ENCODE measurements at places on chromosomes 6 and 20.

GRCh38 chr6:87789198-87789899 lies 87.3 kb upstream of the AKIRIN2 start:
- DNase-seq, result no peak

DNA sequence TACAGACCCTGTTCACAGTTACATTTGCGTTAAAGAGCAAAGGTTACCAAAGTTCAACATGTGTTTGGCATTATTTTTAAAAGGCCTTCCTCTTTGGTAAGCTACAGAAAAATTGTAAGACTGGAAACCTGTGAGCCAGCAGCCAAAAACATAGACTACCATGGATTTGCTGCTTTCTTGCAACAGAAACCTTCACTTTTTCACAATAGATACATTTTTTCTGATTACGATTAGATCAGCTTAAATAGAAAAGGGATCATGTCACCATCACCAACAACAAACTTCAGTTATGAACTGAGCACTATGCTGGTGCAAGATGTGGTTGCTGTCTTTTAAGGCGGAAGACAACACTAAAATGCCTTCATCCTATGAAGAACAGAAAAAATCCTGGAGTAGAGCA lies 112.3 kb upstream of the MARCKS start:
- DNase-seq, result no peak

DNA sequence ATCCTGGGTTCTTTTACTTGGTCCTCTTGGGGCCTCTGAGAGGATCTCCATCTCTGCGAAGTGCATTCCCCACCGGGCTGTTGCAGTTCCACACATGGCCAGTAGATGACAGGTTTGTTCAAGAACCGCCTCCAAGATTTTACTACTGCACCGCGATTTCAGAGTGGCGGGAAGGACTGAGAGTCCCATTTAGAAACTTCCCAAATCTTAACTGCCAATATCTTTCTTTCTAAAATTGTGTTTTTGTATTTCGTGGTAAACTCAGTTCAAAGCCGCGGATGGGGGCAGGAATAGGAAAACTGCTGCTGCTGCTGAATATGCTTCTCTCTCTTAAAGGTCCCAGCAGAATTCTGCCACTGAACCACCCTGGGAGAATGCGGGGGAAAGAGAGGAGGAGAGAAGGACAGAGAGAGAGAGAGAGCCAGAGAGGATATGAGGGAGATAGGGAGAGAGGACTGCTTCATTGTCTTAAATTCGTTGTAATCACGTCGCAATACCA lies 8.6 kb upstream of the BTNL2 start:
- DNase-seq, result peak; percentile 73

- DNase-seq, result peak; percentile 58
These were observed 43.4 kb upstream of the CDYL start for GRCh38 chr6:4732691-4733315.

- DNase-seq, result no peak
These were observed 26.7 kb downstream of the DIDO1 start for GRCh38 chr20:62899633-62900051.

GRCh38 chr6:152229330-152229729 lies 407.8 kb downstream of the SYNE1 start:
- DNase-seq, result no peak

DNA sequence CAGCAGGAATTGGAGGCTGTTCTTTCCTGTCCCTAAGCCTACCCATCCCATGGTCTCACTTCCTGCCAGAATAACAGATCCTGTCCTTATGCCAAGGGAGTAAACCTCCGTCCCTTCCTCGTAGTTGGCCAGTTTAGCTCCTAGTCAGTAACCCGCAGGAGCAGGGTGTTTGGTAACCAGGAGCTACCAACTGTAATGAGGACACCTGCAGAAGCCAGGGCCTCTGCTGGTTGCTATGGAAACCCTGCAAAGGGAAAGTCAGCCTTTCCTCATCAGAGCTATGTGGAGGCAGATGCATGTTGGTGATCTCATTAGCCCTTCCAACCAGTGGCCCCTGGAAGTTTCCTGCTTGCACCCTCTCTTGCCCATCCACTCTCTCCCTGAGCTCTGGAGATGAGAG lies 368.2 kb upstream of the SULF2 start:
- DNase-seq, result no peak

- no peak for DNase-seq
These were observed 4.5 kb upstream of the ALDH8A1 start for GRCh38 chr6:134954272-134955000.

DNA sequence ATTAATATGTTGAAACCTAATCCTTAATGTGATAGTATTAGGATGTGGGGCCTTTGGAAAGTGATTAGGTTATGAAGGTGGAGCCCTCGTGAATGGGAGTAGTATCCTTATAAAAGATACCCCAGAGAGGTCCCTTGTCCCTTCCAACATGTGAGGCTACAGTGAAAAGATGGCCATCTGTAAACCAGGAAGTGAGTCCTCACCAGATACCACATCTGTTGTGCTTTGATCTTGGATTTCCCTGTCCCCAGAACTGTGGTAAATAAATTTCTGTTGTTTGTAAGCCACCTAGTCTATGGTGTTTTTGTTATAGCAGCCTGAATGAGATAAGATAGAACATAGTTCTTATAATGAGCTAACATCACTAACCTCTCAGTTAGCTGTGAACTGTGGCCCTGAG lies 16.6 kb upstream of the CALHM6 start:
- DNase-seq, result no peak

GRCh38 chr20:64271636-64272035 lies 16.1 kb downstream of the PCMTD2 start:
- DNase-seq, result no peak

DNA sequence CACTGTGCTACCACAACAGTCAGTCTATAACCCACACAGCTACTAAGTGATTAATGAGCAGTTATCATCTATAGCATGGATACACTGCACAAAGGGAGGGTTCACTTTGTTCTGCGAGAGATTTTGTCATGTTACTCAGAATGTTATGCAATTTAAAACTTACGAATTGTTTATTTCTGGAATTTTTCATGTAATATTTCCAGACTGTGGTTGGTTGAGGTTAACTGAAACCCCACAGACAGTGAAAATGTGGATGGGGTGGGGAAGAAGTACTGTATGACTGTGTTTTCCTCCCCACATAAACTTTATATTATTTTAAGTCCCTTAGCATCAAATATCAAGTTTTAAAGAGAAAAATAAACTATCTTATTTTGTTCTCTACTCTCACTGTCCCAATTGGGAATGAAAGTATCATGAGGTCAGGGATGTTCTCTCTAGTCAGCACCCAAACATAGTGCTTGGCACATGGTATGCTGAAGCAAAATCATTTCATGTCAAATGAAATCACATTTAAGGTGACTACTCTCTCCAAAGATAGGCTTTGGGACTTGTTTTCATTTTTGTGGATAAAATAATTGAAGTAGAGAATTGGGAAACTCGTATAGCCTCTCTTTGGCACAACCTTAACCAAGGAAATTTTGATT lies 25.4 kb downstream of the DOP1A start:
- no peak for DNase-seq

- DNase-seq, result peak; percentile 5
These were observed 169.4 kb downstream of the TAF4 start for GRCh38 chr20:61896058-61896961.

DNA sequence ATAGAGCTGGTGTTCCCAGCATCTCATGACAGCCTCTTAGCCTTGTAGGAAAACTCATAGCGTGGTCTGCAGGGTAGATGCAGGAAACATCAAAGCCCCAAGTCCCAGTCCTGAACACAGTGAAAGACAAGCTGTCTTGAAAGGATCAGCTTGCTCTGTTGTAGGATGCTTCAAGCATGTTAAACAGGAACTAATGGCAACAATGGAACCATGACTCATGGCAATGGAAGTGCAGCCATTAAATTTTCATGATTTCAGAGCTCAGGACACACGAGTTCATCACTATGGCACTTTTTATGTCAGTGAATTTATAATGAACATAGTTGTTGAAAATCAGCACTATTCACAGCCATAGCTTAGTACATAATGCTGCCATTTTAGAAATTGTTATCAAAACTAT lies 367.7 kb downstream of the KIF16B start:
- no peak for DNase-seq

DNA sequence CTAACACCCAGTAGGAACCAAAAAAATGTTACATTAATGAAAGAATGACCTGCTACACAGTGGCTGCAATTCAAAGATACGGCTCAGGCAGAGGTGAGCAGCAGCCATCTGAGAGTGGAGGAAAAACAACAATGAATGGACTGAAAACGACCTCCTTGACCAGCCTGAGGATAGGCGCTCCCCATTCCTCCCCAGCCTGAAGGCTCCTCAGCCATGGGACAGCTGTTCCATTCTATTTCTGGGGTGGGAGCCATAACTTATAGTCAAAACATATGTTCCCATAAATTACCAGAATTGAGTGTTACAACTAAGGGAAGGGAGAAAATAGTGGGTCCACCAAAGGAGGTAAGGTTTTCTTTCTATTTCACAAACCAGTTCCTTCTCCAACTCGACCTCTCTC lies 27.2 kb downstream of the FYN start:
- no peak for DNase-seq

DNA sequence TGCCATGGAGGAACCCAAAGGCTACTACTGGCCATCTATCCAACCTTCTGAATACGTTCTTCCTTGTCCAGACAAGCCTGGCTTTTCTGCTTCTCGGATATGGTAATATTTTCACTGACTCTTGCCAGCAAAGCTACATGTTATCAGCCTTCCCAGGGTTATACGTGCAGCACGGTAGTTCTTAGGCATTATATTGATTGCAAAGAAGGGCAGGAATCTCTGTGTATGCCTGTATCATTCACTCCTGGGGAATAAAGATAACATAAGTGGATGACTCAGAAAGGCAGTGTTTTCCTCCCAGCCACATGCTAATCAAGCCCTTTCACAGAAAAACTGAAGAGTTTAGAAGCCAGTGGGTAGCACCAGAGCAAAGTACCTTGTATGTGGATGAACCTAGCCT lies 98.7 kb downstream of the ADGRG6 start:
- DNase-seq, result peak; percentile 92

DNA sequence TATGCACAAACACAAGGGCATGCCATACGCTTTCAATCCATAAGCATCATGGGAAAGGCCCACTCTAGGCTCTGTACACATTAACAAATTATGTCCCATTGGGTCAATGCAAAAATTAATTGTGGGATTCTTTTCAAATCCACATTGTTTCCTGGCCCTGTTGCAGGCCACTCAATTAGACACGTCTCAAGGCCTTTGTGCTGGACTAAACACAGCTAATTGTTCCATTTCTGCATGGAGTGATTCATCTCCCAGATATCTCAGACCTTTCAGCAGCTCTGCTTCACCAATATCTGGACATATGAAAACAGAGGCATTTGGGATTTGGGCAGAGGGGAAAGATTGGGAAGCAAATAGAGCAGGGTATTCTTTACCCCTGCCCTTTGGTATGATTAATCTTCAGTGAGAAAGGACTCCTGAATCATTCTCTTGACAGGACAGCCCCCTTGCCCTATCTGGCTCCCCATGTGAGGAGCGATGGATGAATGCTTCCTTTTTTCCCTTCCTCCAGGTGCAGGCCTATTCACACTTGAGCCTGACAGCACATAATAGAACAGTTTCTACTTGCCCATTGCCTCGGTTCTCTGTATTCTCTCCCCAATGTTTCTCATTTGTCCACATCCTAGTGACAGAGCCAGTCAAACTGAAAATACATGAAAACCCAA lies 547.6 kb downstream of the HAO1 start:
- no peak for DNase-seq

DNA sequence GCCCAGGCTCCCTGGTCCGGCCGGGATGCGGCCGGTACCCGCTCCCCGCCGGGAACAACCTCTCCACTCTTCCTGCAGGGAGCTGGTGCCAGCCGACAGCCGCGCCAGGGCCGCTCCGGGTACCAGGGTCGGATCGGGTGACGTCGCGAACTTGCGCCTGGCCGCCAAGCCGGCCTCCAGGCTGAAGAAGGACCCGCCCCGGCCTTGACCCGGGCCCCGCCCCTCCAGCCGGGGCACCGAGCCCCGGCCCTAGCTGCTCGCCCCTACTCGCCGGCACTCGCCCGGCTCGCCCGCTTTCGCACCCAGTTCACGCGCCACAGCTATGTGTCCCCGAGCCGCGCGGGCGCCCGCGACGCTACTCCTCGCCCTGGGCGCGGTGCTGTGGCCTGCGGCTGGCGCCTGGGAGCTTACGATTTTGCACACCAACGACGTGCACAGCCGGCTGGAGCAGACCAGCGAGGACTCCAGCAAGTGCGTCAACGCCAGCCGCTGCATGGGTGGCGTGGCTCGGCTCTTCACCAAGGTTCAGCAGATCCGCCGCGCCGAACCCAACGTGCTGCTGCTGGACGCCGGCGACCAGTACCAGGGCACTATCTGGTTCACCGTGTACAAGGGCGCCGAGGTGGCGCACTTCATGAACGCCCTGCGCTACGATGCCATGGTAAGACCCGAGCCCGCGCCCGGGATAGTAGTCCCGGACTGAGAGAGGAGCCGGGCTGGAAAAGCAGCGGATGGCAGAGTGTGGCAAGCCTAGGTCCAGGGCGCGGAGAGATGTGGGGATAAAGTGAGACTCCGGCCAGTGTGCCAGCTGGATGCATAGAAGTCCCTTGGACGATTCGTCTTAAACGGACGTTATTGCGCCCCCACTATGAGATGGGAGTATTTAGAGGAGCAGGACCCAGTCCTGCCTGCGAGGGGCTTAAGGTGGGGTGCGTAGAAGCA lies at the start of gene NT5E:
Gene NT5E (plus strand): TSS at position 266 of the 942 bp plus-strand sequence. CDS start 57 bp downstream, at position 323.
- no peak for DNase-seq

GRCh38 chr20:18921291-18921690 lies 107.7 kb downstream of the SCP2D1 start:
- no peak for DNase-seq

DNA sequence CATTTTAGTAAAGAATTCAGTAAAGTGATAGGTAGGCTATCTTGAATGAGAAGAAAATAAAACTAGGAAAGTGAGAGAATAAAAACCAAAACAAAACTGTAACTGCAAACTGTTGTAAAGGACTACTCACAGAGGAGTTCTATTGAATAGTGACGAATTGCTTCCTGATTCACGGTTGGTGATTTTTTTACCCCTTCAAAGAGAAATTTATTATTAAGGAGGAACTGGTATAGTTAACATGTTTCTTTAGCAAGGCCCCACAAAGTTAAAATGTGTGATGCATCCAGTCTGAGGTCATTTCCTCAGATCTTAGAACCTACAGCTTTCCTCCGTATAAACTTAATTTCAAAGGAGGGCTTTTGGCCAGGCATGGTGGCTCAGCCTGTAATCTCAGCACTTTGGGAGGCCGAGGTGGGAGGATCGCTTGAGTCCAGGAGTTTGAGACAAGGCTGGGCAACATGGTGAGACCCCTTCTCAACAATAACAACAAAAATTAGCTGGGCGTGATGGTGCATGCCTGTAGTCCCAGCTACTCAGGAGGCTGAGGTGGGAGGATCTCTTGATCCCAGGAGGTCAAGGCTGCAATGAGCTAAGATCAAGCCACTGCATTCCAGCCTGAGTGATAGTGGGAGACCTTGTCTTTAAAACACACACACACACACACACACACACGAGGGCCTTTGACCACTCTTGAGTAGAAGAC lies 8.3 kb downstream of the PRDM1 start:
- DNase-seq, result no peak

GRCh38 chr6:125519367-125519766 lies 217.6 kb upstream of the HDDC2 start:
- DNase-seq, result no peak

GRCh38 chr20:43667341-43668132 lies 623 bp downstream of the MYBL2 start:
- peak; percentile 71 for DNase-seq

All from hematopoietic multipotent progenitor cell treated with erythropoietin and hydrocortisone succinate and interleukin-3 and kit ligand, for 8 days (in vitro differentiated cells).